ENCODE measurements at places on chromosomes 3 and 15.

- no peak for DNase-seq
Observed at GRCh38 chr3:43791246-43791645, 100.5 kb downstream of the ABHD5 start.

DNA sequence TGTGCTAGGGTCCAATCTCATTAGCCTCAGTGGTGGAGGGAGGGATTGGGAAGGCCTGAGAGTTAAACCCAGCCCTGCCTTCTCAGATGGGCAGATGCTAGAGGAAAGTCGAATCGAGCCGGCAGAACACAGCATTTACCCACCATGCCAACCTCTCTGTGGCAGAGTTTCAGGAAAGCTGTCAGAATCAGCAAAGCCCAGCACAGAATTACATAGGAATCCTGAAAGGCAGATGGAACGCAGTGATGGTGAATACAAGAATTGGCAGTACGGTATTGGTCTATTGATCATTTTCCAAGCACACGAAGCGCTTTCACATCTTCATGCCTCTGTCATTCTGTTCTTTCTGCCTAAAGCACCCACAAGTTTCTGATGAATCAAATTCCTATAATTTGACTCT, 417.7 kb upstream of the RBMS3 start:
- no peak for DNase-seq

- no peak for DNase-seq
Observed at GRCh38 chr15:48389691-48390143, 58.5 kb downstream of the DUT start.

- no peak for DNase-seq
Observed at GRCh38 chr3:79767905-79768267, at the start of gene ROBO1. Gene ROBO1, minus strand, starts transcription at chr3:79767998.

- DNase-seq = no peak
Observed at GRCh38 chr3:1216856-1217255, 124.0 kb downstream of the CNTN6 start.

- DNase-seq = no peak
Observed at GRCh38 chr3:100425316-100425715, 24.0 kb downstream of the LNP1 start.

DNA sequence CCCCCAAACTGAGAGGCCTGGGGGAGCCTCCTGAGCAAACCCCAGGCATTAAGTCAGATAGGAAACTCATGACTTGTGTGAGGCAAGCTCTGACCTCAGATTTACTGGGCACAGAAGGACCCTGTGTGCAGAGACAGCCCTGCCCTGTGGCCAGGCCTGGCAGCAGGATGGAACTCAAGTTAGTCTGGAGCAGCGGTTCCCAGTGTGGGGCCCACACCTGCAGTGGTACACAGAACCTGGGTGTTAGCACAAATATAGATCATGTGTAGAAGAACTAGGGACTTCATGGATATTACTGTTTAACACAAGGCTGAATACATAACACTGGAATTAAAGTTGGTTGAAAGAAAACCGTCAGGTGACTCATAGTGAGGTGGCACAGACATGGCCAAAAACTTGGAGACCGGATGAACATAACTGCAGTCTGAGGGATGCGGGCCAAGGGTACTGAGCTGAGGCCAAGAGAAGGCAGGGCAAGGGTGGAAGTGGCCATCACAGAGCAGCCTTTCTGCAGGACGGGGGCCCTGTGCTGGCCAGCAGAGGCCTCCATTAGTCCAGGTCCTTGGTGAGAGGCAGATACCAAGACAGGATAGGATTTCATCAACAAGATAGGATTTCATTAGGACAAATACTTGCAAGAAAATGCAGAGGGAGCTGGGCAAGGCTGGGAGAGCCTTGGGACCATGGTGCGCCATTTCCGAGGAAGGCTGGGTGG, 40.9 kb downstream of the IRAK2 start:
- DNase-seq = peak; percentile 53

GRCh38 chr15:82852941-82853561, 43.6 kb downstream of the WHAMM start:
- DNase-seq = no peak

DNA sequence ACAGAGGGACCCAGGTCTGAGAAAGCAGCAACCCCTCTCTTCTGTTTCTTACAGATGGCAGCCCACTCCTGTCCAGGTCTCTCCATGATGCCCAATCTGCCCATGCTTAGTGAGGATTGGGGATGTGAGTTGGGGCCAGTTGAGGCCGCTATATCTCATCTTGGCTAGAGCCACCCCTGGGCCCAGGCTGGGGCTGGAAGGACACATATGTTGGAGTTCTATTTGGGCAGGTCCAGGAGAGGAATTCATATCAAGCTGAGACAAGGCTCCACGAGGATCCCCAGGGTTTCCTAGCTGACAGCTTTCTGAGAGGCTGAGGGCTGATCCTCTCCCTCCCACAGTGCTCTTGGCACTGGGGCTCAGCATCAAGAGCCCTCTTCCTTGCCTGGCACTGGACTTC, 11.4 kb downstream of the TGM5 start:
- no peak for DNase-seq

DNA sequence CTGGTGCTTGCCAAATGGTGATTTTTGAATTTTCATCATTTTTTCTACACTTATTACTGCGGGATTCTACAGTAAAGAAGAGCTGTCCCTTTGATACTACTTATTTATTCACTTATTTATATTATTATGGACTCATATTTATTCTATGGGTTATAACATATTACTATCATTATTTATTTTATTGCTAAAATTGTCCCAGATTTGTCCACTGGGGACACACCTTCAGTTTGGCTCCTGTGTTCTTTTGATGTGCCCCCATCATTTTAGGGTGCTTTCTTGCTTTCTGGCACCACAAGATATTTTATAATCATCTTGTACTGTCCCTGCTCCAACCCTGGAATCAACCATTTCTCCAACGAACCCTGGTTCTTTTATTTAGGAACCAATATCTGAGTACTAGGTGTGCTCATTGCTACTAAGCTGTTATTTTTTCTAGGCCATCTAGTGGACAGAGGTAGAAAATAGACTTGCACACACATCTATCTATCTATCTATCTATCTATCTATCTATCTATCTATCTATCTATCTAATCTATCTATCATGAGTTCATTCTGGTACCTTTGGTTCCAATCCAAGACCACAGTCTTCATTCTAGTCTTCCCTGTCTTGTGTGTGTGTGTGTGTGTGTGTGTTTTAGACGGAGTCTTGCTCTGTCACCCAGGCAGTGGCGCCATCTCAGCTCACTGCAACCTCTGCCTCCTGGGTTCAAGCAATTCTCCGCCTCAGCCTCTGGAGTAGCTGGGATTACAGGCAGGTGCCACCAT, 16.0 kb downstream of the SLC22A14 start:
- no peak for DNase-seq

GRCh38 chr3:46835054-46835453, 28.2 kb downstream of the MYL3 start:
- no peak for DNase-seq

GRCh38 chr3:72158639-72159326, 373.8 kb upstream of the PROK2 start:
- DNase-seq = no peak

DNA sequence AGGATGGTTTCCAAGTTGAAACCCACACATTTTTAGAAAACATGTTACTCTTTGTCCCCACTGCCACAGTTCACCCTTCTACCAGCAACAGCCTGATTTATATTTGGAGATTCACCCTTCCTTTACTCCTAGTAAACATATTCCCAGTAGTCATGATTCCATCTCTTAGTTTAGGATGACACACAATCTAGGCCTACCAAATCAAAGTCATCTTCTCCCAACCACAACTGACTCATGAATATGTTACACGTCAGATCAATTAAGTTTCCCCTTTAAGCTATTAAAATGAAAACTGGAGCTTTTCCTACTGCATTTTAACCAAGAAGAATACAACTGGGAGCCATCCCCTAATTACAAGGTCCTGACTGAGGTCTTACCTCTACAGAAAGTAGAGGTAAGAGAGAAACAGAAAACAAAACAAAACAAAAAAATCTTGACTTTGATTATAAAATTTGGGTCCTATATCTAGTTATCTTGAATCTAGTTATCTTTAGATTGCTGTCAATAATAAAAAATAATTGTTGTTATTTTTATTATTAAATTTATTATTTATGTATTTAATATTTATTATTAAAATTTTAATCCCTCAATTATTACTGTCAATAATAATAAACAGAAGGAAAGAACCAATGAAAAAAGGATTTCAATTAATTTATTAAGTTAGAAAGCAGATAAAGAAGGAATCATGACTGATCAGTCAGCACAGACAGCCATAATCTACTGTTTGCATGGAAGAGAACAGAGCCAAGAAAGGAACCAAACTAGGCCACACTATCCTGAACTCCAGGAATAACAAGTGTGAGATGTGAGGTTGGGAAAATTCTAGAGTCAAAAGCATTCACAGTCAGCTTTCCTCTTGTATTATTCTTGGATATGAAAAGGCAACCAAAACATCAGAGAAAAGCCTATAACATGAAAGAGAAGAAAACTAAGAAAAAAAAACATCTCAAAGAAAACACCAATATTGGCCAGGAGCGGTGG, 12.5 kb downstream of the DPH6 start:
- no peak for DNase-seq

GRCh38 chr3:9779075-9779593, 9.4 kb upstream of the CAMK1 start:
- DNase-seq = no peak

DNA sequence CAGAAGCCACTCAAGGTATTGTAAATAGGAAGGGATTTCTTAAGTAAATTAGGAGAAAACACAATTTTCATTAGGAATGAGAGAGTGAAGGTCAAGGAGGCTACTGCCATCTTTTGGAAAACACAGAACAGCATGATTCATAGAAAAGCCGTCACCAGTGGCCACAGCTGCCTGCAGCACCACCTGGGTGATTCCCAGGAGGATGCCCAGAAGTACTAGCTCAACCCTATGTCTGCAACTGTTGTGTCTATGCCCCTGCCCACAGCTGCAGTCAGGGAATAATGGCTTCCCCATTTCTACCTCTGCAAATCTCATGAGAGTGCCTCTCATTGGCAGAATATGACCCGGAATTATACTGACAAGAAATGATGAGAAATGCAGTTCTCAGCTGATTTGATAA, 300.0 kb downstream of the IGSF11 start:
- DNase-seq = no peak

- peak; percentile 61 for DNase-seq
Observed at GRCh38 chr3:128497305-128498126, 4.5 kb upstream of the GATA2 start.

DNA sequence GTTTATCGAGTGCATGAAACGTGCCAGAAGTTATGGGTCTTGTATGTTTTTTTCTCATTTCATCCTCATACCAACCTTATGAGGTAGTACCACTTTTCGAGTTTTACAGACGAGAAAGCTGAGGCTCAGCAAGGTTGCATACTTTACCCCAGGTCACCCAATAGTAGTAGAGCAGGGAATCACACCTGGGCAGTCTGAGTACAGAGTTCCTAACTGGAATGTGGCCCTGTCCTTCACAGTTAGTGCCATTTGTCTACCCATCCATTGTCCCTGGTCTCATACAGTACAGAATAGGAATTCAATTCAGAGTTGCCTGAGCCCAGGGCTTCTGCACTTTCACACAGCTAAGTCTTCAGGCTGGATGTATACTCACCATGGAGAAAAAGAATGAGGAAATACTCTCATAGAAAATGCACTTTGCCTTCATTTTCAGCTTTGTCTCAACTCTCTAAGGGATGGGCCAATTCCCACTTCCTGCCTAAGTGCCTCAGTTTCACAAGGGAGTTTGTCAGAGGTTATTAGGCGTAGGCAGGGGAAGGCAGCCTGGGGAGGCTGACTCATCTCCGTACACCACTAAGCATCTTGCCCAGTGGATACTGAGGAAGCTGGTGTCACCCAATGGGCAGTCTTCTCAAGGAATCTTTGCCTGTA, 93.2 kb downstream of the TMEM212 start:
- DNase-seq = no peak

GRCh38 chr15:85407421-85408269, 27.2 kb downstream of the AKAP13 start:
- no peak for DNase-seq

DNA sequence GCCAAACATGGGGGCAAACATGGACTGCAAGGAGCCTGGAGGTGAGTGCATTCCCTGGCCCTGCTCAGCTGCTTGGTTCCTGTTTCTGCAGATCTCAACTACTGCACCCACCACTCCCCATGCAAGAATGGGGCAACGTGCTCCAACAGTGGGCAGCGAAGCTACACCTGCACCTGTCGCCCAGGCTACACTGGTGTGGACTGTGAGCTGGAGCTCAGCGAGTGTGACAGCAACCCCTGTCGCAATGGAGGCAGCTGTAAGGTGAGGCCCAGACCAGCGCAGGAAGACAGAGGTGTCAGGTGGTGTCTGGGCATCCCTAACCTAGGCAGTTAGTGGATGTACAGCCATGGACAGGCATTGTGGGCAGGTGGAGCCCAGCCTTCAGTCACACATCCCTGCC, 5.3 kb downstream of the DLL4 start:
- no peak for DNase-seq

- DNase-seq = no peak
Observed at GRCh38 chr15:28147801-28148200, 48.7 kb upstream of the OCA2 start.

GRCh38 chr15:89385596-89386331, 51.1 kb upstream of the POLG start:
- no peak for DNase-seq
